ENCODE measurements at places on chromosomes 13 and 19. TPM values are rescaled to one million over a fixed set of nuclear protein-coding genes. Genes with fewer than 3 reads are reported as not detected.

DNA sequence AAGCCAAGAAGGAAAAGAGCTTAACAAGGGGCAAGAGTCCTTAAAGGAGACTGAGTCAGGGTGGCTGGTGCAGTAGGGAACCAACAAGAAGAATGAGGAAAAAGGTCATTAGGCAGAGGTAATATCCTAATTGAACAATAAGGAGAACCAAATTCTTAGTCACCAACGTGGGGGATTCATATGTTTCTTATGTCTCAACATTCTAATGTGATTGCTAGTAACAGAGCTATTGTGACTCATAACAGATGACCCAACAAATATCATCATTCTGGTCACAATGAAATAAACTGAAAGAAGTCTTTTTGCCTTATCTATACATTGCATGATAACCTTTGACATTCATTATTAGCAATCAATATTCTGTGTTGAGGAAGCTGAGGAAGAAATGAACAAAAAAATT lies 101.6 kb downstream of the RAP2A start:
- DNase-seq = no peak
- no peak overlapping the region for H3K27ac ChIP-seq
- no peaks in the 10 kb centered on the region for H3K36me3 ChIP-seq

GRCh38 chr13:36325912-36326311 lies 20.3 kb downstream of the SPART start:
- H3K36me3 ChIP-seq = no peaks in the 10 kb centered on the region
- no peaks in the 10 kb centered on the region for H3K4me1 ChIP-seq
- no peaks in the 10 kb centered on the region for H3K27me3 ChIP-seq
- DNase-seq = no peak
- H3K4me3 ChIP-seq = no peak overlapping the region

GRCh38 chr13:106723036-106723435 lies 155.1 kb upstream of the ARGLU1 start:
- no peaks in the 10 kb centered on the region for H3K27me3 ChIP-seq
- H3K4me3 ChIP-seq = no peak overlapping the region
- no peaks in the 10 kb centered on the region for H3K4me1 ChIP-seq
- DNase-seq = no peak
- H3K27ac ChIP-seq = no peak overlapping the region

DNA sequence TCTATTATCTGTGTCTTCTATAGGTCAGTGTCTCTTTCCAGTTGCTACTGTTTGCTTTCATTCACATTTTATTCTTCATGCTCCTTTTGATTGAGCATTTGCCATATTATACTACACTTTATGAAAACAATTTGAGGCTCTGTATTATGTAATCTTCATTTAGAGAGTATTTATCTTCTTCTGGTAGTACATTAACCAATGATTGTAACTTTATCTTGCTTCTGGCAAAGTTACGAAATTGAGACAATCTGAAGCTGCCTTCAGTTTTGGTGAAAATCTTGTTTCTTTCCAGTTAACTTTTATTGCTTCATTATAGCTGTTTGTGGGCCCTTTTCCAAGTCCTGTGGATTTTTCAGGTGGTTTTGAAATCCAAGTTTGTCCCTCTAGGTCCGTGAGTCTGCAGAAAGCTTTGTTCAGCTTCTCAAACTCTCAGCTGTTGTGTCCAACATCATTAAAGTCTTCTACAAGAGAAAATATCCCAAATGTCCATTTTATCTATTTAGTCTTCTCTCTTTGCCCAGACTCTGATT lies 1255.4 kb upstream of the SPRY2 start:
- H3K27ac ChIP-seq = no peak overlapping the region
- H3K4me3 ChIP-seq = no peak overlapping the region
- no peaks in the 10 kb centered on the region for H3K36me3 ChIP-seq
- no peaks in the 10 kb centered on the region for H3K4me1 ChIP-seq

DNA sequence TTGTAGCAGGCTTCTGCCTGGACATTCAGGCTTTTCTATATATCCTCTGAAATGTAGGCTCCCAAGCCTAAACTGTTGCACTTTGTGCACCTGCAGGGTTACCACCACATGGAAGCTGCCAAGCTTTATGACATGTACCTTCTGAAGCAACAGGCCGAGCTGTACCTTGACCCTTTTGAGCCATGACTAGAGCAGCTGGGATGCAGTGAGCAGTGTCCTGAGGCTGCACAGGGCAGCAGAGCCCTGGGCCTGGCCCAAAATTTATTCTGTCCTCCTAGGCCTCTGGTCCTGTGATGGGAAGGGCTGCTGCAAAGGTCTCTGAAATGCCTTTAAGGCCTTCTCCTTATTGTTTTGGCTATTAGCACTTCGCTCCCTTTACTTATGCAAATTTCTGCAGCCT lies 23.5 kb upstream of the CD177 start:
- no peak overlapping the region for H3K4me3 ChIP-seq
- peaks cover 7% of the 10 kb centered on the region for H3K4me1 ChIP-seq
- no peak overlapping the region for H3K27ac ChIP-seq
- DNase-seq = no peak

DNA sequence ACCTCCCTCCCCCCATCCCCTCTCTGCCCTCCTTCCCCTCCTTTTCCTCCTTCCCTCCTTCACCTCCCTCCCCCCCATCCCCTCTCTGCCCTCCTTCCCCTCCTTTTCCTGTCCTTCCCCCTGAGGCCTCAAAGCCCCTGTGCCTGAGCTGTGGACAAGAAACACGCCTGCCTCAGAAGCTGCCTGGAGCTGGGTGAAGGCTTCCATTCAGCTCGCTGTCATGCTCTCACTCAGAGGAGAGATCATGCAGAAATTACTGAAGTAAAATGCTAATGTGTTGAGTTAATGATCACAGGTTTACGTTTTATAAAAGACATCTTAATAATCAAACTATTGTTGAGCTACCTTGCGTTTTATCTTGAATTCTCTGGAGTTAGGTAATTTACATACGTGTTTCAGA lies 114.5 kb downstream of the ATP11A start:
- H3K4me1 ChIP-seq = no peaks in the 10 kb centered on the region
- H3K36me3 ChIP-seq = peaks cover 3% of the 10 kb centered on the region
- no peak overlapping the region for H3K4me3 ChIP-seq
- no peaks in the 10 kb centered on the region for H3K27me3 ChIP-seq
- no peak overlapping the region for H3K27ac ChIP-seq
- no peak for DNase-seq

- no peak overlapping the region for H3K4me3 ChIP-seq
- H3K27ac ChIP-seq = no peak overlapping the region
- no peak for DNase-seq
- H3K36me3 ChIP-seq = no peaks in the 10 kb centered on the region
- H3K4me1 ChIP-seq = no peaks in the 10 kb centered on the region
These were observed 26.8 kb upstream of the GJB6 start for GRCh38 chr13:20258963-20259288.

DNA sequence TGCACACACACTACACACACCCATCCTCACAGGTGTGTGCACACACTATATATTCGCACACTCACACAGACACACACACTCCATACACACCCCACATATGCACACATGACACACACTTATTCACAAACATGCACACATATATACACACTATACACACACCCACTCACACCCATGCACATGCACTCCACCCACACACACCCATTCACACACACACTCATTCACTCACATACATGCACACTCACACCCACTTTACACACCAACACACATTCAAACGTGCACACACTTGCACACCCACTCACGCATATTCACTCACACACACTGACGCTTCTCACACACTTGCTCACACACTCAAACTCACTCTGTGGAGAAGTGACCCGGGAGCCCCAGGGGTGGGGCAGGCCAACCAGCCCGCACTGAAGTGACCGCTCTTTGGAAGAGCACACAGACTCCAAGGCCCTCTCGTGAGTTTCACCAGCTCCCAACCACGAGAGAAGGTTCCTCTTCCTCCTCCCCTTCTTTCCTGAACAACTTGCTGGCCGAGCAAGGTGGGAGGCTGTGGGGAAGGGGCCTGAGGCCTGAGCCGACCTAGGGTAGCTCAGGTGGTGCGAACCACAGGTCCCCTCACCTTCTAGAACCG lies 86.1 kb upstream of the TM9SF2 start:
- DNase-seq = no peak
- no peak overlapping the region for H3K27ac ChIP-seq
- no peaks in the 10 kb centered on the region for H3K36me3 ChIP-seq
- H3K27me3 ChIP-seq = no peaks in the 10 kb centered on the region

- no peak for DNase-seq
- no peaks in the 10 kb centered on the region for H3K27me3 ChIP-seq
- H3K36me3 ChIP-seq = no peaks in the 10 kb centered on the region
- no peaks in the 10 kb centered on the region for H3K4me1 ChIP-seq
These were observed 61.5 kb upstream of the TDRD3 start for GRCh38 chr13:60335531-60335930.

DNA sequence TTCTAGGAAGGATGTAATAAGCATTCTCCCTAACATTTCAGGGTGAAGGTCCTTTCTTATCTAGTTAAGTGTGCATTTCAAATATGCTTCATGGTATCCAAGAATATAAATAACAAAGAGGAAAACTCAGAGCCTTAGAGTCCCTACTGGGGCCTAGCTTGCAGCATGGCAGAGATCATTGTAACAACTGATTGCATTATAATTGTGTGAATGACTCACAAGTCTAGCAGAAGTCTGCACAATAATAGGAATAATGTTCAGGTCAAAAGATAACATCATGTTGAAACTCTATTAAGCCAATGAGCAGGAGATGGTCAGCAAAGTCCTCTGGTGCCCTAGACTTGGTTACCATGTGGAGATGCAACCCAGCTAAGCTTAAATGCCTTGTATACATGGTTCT lies 3.4 kb downstream of the POSTN start:
- no peaks in the 10 kb centered on the region for H3K27me3 ChIP-seq
- H3K36me3 ChIP-seq = no peaks in the 10 kb centered on the region
- no peak overlapping the region for H3K27ac ChIP-seq
- H3K4me1 ChIP-seq = no peaks in the 10 kb centered on the region
- DNase-seq = no peak

- peak overlapping the region; percentile 92 for H3K27ac ChIP-seq
- DNase-seq = no peak
- H3K4me1 ChIP-seq = no peaks in the 10 kb centered on the region
- peak overlapping the region; percentile 70 for H3K4me3 ChIP-seq
- H3K36me3 ChIP-seq = no peaks in the 10 kb centered on the region
- H3K27me3 ChIP-seq = no peaks in the 10 kb centered on the region
These were observed 573 bp upstream of the ERCC5 start for GRCh38 chr13:102845289-102845629.

GRCh38 chr19:39053276-39054090 lies 21.1 kb upstream of the FBXO27 start:
- H3K36me3 ChIP-seq = peaks cover 2% of the 10 kb centered on the region
- no peaks in the 10 kb centered on the region for H3K27me3 ChIP-seq
- peaks cover 15% of the 10 kb centered on the region for H3K4me1 ChIP-seq

Gene ZNF541
- total RNA-seq = not detected

Gene METTL21C
- total RNA-seq = not detected

Gene C19orf81
- 0.41 TPM for total RNA-seq

Gene NXNL1
- total RNA-seq = not detected

Gene MEDAG
- total RNA-seq = not detected

Gene AXL
- total RNA-seq = 1.6 TPM

Gene OR4F17
- not detected for total RNA-seq

Measured in Caco-2 (cell line).